NCI-H345 (cell line): ENCODE measurements at places on chromosomes 3 and 15.

DNA sequence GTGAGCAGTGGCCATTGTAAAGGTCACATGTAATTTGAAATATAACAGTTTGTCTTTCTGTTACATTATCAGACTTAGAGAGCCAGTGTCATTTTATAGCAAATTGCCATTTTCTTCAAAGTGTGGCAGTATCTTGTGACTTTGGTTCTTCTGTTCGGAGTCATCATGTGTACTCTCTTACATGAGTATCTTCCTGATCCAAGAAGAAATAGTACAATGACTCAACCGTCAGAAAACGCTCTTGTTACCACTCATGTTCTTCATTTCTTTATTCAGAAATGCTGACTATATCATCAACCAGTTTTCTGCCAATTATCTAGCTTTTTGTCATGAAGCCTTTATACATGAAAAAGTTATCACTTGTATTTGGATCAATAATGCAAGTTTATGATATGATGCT is 93.6 kb upstream of the CGNL1 start:
- DNase-seq = no peak

DNA sequence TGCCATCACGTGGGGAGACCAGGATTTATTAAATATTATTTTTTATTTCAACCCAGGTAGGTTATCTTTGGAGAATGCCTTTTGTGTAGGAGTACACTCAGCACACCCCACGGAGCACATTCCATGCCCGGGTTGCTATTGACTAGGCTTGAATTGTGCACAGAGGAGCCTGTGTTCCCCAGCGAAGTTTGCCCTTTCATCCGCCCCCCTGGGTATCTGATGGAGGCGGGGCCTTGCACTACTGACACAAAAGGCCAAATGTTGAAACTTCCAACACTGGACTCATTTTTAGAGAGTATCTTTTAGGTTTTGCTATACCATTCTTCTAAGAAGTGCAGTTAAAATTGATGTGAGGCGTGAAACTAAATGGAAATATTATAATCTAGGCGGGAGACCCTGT is 39.3 kb upstream of the PPP4R2 start:
- DNase-seq = no peak

- peak; percentile 62 for DNase-seq
These were observed 217.8 kb downstream of the SHQ1 start for GRCh38 chr3:72630327-72630968.

DNA sequence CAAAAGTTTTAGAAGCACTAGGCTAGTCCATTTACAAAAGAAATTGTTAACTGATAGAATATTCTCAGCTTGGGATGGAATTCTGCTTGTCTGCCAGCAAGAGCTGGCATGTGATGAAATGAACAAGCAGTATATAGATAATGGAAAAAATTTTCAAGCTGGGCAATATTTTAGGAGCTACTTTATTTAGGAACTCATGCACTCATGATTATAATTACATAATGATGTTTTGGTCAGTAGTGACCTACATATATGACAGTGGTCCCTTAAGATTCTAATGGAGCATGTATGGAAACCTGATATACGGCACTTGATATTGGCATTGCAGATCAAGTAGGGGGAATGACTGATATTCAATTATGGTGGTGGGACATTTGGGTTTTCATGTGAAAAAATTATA is 6.1 kb downstream of the EAF1 start:
- no peak for DNase-seq

DNA sequence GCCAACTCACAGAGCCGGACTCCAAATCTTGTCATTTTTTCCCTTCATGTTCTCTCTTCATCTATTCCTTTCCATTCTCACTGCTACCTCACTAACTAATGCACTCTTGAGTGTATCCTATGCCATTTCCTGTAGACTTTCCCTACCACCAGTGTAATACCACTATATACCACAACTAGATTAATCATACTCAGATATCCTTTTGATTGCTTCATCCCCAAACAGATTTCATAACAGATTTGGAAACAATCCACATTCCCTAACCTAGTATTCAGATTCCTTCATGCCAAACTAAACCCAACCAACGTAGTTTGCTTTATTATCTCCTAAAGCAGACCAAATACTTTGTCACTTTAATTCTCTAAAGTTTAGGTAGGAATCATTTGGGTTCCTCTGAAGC is 2.6 kb upstream of the PLOD2 start:
- no peak for DNase-seq

DNA sequence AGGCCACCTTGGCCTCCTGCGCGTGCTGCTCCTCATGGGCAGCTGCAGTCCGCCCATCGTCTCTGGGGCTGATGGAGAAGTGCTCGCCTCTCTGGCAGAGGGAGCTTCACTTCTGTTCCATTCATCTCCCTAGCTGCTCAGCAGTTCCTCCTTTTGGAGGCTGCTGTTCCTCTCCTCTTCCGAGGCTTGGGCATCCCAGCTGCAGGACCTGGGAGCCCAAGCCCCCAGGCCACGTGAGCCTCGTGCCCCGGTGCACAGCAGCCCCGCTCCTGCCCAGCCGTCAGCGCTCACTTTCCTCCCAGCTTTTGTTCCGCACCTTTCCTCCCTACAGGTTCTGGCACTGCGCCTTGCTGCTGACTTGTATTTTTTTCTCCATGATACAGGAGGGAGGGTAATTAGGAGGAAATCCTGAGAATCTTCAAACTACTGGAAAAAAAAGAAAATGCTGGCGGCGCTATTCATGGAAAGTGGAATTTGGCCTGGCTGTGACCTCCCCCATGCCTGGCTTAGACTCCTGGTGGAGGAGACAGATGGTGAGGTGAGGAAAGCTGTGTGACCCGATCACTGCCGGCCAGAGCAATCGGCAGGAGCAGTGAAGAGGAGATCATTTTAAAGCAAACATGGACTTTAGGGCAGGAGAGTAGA is 210.1 kb downstream of the CHST2 start:
- DNase-seq = no peak

DNA sequence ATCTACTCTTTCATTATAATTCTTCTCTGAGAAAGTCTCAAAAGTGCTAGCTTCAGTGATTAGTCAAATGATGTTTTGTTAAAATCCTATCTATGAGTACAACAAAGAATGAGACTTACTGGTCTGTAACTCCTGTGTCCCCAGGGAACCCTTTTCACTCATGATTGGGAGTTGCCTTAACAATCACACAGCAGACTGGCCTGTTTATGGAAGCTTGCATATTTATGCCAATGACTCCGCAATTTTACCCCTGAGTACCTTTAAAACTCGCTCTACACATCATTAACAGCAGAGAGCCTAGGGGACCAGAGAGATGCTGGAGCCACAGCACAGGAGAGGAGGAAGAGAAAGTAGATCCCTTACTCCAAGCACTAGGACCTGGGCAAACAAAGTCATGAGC is 628.1 kb downstream of the IGSF11 start:
- DNase-seq = no peak

- DNase-seq = no peak
These were observed 65.8 kb upstream of the LEKR1 start for GRCh38 chr3:156760333-156760732.

GRCh38 chr3:186477876-186478275 is 66.3 kb downstream of the CRYGS start:
- DNase-seq = no peak

DNA sequence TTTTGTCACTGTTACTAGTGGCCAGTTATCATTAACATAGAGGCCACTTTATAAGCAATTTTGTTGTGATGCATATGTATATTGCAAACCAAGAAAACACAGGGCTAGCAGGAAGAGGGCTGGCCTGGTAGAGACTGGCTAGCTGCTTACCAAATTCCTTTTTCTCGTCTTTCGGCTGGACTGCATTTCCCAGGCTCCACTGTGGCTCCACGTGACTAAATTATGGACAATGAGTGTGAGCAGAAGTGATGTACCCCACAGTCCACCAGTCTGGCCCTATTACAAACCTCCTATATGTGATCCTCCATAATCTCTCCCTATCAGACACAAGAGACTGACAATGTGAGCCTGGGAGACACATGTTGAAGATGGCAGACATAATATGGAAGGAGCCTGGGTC is 257.0 kb downstream of the MFSD1 start:
- DNase-seq = no peak

DNA sequence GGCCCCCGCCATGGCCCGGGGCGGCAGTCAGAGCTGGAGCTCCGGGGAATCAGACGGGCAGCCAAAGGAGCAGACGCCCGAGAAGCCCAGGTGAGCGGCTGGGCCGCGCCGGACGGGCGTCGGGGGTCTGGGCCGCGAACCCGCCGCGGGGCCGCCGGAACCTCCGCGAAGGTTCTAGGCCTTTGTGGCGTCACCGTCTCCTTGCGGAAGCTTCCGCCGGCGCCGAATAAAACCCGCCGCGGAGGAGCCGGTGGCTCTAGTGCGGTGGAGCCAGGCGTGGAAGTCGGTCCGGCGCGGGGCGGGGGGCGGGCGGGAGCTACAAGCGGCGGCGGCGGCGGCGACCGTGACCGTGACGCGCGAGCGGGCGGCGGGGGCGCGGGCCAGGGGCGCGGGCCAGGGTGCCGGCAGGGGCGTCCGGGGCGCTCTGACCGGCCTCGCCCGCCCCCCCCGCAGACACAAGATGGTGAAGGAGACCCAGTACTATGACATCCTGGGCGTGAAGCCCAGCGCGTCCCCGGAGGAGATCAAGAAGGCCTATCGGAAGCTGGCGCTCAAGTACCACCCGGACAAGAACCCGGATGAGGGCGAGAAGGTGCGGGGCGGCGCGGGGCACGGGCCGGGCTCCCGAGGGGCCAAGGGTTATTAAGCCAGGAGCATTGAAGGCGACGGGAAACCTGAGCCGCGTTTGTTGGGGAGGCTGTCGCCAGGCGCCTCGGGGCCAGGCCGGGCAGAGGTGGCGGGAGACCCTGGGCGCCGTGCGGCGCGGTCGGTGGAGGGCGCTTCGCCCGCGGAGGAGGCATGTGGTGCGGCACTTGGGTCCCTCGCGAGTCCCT is at the start of gene DNAJA4:
Gene DNAJA4 (plus strand): TSS at position 259 of the 833 bp plus-strand sequence. CDS start 202 bp downstream, at position 461.
- peak; percentile 28 for DNase-seq

DNA sequence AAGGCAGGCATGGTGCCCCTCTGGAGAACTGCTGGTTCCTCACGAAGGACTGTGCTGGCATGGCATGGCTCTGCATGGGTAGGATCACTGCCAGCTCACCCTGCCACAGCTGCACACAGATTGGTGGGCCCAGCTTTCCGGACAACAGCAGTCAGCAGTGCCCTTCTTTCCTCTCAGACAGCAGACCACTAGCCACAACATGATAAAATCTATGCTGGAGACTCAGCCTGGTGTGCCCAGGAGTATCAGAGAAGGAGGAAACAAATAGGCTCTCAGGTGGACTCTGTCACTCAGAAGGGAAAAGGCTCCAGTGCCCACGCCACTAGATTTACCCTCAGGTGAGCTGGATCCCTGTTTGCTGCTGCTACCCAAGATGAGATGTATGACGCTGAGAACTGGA is 4.9 kb downstream of the NMNAT3 start:
- no peak for DNase-seq

DNA sequence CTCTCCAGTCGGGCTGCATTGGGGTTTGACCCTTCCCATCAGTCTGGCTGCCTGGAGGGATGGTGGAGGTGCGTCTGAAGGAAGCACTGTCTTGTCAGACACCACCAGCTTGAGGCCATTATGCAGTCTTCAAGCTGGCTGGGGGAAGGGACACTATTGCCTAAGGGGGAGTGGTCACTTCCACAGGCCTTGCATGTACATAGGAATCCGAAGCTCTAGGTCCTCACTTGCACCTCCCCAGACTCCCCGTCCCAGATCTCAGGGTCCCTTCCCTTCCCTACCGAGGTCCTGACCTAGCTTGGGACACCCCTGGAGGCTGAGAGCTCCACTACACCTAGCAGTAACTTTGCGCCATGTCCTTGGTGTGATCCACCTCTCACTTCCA is 48.6 kb upstream of the KLF13 start:
- no peak for DNase-seq

DNA sequence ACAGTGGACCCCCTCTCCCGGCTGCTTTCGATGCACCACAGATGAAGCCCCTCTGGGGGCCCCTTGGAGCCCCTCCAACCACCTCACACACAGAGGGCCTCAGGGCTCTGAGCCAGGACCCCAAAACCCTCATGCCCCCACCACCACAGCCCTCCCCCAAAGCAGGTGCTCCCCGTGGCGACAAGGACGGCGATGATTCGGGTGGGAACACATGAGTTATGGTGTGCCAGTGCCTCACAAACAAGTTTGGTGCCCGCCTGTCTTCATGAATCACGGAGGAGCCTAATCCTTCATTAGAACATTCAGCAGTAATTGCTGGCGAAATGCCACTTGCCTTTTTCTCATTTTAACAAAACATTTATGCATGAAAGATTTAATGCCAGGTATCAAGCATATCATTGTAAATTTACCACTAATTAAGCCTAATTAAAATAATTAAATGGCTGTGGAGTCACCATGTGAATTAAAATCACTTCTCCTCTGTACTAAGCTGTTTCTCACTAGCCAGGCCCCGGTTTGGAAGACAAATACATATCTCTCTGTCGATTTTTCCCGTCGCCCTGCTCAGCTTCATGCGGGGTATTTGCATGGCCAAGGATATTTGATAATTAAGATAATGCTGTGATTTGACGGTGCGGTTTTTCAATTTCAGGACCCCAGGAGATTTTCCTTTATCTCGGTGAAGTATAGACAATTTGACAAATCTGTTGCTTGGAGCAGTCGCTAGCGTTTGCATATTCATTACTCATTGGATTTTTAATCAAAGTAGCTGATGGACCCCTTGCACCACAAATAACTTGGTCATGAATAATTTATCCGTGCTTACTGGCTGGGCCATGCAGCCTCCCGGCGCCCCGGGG is 157.0 kb downstream of the TLE3 start:
- DNase-seq = no peak

GRCh38 chr3:54550221-54550977 is 377.5 kb downstream of the LRTM1 start:
- DNase-seq = peak; percentile 11

DNA sequence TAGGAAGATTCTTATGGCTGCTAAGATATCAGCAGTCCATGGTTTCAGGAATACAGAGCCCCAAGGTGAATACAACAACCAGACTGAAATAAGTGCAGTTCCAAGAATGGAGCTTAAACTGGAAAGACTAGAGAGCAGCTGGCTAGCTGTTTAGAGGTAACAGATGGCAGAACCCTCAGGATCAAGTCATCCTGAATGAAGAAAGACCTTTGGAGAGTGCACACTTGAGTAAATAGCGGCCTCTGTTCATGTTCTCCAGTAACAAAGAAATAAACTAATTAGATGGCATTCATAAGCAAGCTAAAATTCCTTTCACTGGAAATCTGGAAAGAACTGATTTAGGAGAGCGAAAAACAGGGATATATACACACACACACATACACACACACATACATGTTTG is 968.4 kb downstream of the FHIT start:
- DNase-seq = no peak
